ENCODE measurements at places on chromosomes 13 and 19. TPM values are rescaled to one million over a fixed set of nuclear protein-coding genes. Genes with fewer than 3 reads are reported as not detected.

- DNase-seq = no peak
Observed at GRCh38 chr13:24166561-24166960, 6.0 kb downstream of the SPATA13 start.

GRCh38 chr13:99295488-99296252 lies 11.5 kb downstream of the GPR183 start:
- no peak for DNase-seq

- no peak for DNase-seq
Observed at GRCh38 chr13:27708325-27708724, 84.0 kb upstream of the GSX1 start.

SSC5D gene
- 2.7 TPM for total RNA-seq

C13orf42 gene
- total RNA-seq = not detected

CATSPERD gene
- not detected for total RNA-seq
